ENCODE measurements at places on chromosomes 5 and 9.

DNA sequence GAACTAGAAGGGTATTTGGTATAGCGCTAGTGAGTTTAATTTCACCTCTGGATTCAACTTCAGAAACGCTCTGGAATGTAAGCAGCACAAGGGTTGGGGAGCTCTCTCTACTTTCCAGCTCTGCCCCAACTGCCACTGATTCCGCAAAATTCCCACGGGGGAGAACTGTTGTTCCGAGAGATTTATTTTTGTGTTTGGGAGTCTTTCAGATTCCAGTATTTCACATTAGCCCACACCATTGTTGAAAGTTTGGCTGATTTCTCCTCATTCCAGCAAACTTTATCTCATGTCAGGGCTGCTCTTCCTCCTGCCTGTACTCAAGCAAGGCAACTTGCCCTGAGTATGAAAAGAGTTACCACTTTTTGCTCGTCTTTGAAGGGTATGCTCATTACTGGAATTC is 198.5 kb upstream of the EGFLAM start:
- no peak for DNase-seq

GRCh38 chr5:54180630-54181031 is 129.7 kb downstream of the ARL15 start:
- DNase-seq, result no peak

- peak; percentile 78 for DNase-seq
Measured at GRCh38 chr5:4879693-4880303, 260.3 kb upstream of the ADAMTS16 start.

GRCh38 chr5:6518298-6519057 is 69.8 kb downstream of the UBE2QL1 start:
- DNase-seq, result no peak

GRCh38 chr5:133075572-133076536 is 24.0 kb downstream of the HSPA4 start:
- no peak for DNase-seq

- no peak for DNase-seq
Measured at GRCh38 chr5:141534492-141535213, 45.8 kb downstream of the PCDHGC5 start.

DNA sequence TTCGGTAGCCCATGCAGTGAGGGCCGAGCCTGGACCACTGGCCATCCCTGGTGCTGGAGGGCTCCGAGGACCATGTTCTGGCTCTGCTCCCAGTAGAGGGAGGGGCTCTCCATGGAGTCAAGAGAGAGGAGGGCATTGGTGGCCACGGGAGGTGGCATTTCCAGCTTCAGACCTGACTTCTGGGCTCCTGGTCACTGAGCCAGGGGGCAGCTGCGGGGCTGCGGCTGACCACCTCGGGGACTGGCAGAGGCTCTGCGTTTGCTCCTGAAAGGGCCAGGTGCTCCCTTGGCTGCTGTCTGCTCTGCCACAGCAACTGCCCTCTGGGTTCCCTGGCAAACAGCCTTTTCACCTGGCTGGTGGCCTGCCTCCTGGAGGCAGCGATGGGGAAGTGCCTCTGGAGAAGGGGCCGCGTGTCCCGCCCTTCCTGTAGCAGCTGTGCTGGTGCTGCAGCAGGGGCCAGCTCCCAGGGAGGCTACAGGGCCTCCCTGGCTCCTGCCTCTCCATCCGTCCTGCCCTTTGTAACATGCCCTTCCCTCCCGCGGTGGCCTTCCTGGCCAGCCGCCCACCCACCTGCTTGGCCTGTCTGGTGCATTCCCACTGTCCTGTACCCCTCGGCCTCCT is 144.6 kb downstream of the CACNA1B start:
- DNase-seq, result no peak

GRCh38 chr5:81219389-81219788 is 13.7 kb upstream of the CKMT2 start:
- DNase-seq, result no peak

GRCh38 chr9:115018547-115019435 is 88.4 kb upstream of the TNFSF8 start:
- DNase-seq, result no peak

GRCh38 chr5:169416583-169417196 is 115.8 kb upstream of the SLIT3 start:
- DNase-seq, result peak; percentile 25

GRCh38 chr5:95375591-95375990 is 15.6 kb upstream of the FAM81B start:
- DNase-seq, result no peak

DNA sequence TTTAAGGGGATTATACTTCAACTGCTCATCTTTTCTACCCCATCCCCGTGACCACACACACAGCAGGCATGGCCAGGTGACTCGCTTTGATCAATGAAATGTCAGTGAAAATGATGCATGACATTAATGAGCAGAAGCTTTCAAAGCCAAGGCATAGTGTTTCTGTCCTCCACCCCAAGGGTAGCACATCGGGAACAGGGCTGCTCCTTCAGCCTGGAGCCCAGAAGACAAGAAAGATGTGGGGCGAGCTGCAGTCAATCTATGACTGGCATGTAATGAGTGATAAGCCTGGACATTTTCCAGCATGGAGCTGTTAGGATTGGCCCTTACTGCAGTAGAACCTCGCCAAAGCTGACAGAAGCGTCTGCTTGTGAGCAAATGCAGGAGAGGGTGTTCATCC is 122.6 kb upstream of the IRX2 start:
- no peak for DNase-seq

DNA sequence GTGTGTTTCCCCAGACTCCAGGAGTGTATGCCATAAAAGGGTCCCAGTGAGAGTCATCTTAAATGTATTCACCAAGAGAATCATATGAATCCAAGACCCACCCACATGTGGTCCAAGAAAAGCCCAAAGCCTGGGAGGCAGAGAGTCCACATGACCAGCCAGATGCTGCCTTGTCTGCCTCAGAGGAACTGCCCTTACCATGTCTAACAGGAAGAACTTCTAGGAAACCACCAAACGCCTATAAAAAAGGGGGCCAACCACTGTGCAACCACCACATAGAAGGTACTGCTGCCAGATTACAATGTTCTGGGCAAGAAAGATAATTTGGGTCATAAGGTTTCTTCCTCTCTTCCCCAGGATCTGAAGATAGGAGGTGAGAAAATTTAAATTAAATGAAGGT is 129.8 kb upstream of the SLC24A2 start:
- DNase-seq, result no peak

- no peak for DNase-seq
Measured at GRCh38 chr9:87531370-87532295, 34.0 kb downstream of the DAPK1 start.

DNA sequence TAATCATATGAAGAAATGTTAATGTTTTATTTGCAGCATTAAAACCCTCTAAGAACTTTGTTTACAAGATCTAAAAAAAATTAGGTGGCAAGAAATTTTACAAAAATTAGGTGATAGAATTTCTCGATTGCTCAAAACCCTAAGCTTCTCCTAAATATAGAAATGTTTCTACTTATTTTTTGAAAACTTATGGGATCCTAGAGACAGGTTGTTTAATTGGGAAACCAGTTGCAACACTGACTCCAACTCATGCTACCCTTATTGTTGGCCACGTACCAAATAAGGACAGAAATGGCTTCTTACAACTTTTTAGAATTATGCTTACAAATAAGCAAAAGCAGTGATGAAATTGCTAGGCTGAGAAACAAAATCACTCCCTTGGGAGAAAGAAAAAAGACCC is 531.1 kb downstream of the PDE4D start:
- no peak for DNase-seq

- DNase-seq, result peak; percentile 54
Measured at GRCh38 chr5:152560512-152561137, 155.5 kb upstream of the NMUR2 start.

- no peak for DNase-seq
Measured at GRCh38 chr5:41707853-41708603, 162.2 kb downstream of the OXCT1 start.

GRCh38 chr5:104793031-104793754 is 1230.6 kb upstream of the NUDT12 start:
- no peak for DNase-seq

GRCh38 chr5:173866243-173866857 is 21.8 kb upstream of the CPEB4 start:
- DNase-seq, result no peak

DNA sequence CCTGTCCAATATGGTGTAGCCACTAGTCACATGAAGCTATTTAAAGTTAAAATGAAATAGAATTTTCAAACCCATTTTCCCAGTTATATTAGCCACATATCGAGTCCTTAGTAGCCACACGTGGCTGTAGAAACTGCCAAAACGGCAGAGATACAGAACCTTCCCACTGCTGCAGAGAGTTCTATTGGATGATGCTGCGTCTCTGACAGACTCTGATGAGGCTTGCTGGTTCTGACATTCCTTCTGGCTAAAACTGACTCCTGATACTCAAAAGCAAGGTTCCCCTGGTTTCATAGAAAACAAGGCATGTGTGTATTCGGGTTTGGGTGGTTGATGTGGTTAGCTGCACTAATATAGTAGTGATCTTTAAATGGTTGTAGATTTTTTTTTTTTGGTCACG is 91.5 kb downstream of the TLE4 start:
- DNase-seq, result no peak

DNA sequence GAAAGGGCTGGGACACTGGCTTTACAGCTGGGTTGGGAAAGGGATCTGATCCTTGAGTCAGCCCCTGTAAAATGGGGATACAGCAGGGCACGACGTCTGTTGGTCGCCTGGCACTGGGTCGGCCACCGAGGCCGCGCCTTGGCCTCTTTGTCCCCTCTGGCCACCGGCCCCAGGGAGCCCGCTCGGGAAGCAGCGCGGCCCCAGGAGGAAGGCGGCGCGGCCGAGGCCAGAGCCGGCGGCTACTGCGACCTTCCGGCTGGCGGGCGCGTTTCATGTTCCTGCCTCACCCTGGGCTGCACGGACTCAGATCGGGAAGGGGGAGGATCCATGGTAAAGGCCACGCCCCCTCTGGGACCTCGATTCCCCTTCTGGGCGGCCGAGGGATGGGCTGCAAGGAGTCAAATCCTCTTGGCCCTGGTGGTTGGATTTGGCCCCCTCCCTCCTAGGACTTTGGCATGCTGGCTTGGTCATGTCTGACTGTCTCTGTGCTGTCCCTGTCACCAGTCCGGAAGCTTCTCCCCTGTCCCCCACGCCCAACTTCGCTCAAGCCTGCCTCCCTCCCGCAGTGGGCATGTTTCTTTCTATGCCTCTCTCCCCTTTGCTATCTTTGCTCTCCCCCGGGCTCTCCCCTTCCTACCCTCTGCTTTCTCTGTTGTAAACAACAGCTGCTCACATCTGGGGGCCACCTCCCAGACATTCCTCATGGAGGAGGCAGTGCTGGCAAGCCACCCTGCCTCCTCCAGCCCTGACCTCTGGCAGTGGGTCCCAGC is 25.8 kb downstream of the FPGS start:
- DNase-seq, result peak; percentile 82

GRCh38 chr5:14245132-14245925 is 102.2 kb downstream of the TRIO start:
- no peak for DNase-seq

DNA sequence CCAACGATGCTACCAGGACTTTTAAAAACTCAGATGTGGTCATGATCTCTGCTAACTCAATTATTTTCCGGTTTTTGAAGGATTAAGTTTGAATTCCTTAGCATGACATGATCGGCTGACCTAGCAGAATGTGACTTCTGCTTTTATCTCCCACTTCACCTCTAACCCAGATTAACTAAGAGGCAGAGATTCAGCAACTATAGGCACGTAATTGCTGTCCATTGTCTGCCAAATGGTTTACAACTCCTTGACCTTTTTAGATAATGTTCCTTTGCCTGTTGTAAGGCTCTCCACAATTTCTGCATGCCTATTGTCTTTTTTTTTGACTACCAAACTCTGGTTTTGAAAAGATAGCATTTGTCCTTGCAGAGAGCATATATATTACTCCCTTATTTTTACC is 268.2 kb downstream of the BRINP1 start:
- DNase-seq, result no peak

GRCh38 chr9:103281126-103281525 is 286.0 kb downstream of the CYLC2 start:
- DNase-seq, result no peak

GRCh38 chr5:154627698-154628678 is 127.2 kb upstream of the LARP1 start:
- no peak for DNase-seq

DNA sequence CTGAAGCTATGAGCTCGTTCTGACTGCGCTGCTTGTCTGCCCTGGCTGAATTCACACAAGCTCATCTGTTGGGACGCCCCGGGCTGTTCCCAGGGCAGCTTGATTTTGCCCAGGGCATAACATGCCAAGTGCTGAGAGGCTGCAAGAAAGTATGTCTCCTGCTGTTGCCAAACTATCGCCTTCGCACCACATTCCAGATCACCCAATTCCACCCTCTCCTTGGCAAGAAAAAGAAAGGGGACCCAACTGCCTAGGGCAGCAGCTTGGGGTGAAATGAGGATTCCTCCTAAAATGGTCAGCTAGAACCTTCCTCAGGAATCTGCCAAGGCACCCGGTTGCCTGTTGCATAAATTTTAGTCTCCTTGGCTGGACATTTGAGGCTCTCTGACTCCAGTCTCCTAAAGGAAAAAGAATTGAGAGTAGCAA is 21.2 kb downstream of the COL15A1 start:
- no peak for DNase-seq

GRCh38 chr5:149935431-149935901 is 9.1 kb downstream of the PDE6A start:
- DNase-seq, result no peak

- DNase-seq, result peak; percentile 15
Measured at GRCh38 chr9:118059484-118060278, 355.5 kb downstream of the TLR4 start.

- DNase-seq, result no peak
Measured at GRCh38 chr5:39650008-39650762, 225.4 kb upstream of the DAB2 start.

- no peak for DNase-seq
Measured at GRCh38 chr9:129934780-129935179, 99.5 kb downstream of the USP20 start.

DNA sequence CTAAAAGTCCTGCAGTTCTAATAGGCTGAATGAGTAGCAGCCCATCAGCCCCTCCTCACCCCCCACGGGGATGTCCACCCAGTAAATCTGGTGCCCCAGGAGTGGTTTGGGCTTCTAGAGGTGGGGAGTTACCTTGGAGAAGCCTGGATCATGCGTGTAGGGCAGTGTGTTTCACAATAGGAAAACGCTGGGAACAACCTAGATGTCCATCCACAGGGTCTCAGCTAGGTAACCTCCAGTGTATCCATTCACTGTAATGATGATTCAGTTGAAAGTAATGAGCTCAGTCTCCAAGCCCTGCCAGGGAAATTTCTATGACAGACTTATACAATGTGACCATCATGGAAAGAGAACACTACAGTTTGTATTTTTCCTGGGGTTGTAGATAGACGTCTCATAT is 51.8 kb downstream of the NDST1 start:
- DNase-seq, result no peak

- DNase-seq, result no peak
Measured at GRCh38 chr5:157766902-157767301, 23.4 kb downstream of the LSM11 start.

DNA sequence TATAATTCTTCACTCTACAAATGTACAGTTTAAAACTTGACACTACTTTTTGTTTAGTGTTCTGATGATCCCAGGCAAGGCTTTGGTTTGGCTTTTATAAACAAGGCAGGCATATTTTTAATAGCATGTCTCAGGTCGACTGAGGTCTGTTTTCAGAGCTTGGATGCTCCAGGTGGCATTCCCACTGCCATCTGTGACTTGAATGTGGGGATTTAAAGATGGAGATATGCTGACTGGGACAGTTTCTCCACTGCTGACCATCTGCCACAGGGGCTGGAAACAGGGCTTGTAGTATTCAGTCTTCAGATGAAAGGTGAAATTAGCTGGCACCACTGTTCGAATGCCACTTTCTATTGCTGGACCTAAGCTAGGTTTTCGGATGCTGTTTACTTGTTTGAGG is 1266.2 kb upstream of the CDH18 start:
- no peak for DNase-seq

GRCh38 chr9:110048976-110049698 is 158.8 kb downstream of the C9orf152 start:
- DNase-seq, result no peak
